Urothelium cell line (cell line): ENCODE measurements at places on chromosomes 2 and 18.

GRCh38 chr18:11506856-11507255 is 102.5 kb upstream of the SLC35G4 start:
- no peak for DNase-seq

DNA sequence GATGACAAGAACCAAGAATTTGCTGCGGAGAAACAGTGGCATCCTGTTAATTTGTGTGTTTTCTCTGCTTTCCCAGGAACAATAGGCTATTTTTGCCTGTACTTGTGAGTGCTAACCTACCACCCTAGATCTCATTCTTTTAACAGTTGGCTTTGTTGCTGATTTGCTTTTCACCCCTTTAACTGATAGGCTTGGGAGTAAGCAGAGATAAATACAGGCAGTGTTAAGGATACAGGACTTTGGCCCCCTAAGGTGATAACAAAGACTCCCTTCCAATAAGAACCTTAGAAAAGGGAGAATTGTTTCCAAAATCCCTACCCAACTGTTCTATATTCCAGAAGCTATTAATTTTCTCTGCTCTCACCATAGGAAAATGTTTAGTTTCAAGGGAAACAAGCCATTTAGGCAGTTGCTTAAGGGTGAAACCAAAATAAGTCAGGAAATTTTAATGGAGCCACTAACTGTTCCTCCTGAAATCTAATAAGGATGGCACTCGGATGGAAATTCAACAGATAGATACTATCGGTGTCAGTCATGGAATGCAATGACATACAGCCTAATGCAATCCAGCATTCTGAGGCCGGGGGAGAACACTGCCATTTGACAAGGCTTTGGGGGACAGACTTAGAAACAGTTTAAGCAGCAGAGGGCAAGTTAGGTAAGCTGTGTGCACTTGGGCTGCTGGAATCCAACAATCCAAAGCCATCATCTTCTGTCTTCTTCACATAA is 238.8 kb downstream of the RNF152 start:
- DNase-seq = no peak

GRCh38 chr18:24785019-24785418 is 324.6 kb downstream of the HRH4 start:
- DNase-seq = no peak

- no peak for DNase-seq
These were observed 32.5 kb downstream of the KCTD1 start for GRCh38 chr18:26515643-26516487.

DNA sequence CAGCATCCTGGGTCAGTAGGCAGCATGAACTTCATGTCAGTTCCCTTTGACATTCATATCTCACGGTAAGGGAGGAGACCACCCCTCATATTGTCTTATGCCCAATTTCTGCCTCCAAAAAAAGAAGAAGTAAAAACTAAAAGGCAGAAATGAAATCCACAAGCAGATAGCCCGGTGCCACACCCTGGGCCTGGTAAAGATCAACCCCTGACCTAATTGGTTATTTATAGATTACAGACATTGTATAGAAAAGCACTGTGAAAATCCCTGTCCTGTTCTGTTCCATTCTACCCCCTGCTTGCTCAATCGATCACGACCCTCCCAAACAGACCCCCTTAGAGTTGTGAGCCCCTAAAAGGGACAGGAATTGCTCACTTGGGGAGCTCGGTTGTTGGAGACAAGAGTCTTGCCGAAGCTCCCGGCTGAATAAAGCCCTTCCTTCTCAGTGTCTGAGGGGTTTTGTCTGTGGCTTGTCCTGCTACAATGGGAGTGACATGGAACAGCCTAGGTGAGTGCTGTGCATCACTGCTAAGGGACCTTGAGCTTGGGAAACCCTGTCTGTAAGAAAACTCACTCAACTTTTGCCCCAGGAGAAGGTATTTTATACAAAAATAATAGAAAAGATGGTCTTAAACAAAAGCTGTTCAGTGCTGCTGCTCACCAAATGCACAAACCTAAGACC is 11.1 kb downstream of the NDUFV2 start:
- DNase-seq = no peak

DNA sequence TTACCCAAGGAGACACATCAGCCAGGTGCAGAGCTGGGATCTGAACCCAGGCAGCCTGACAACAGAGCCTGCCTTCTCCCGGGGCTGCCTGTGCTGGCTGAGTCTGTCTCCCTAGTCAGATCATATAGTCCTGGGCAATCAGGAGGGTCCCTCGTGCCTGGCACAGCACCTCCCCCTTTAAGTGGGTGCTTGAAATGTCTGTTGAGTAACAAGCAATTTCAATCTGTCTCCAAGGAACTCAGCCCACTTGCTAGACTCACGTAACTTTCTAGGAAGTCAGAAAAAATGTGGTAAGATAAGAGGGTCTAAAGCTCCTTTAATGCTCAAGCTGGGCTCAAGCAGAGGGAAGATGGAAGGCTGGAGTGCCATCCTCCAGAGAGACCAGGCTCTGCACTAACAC is 51.9 kb downstream of the REEP1 start:
- no peak for DNase-seq

- no peak for DNase-seq
These were observed 43.3 kb downstream of the LRRFIP1 start for GRCh38 chr2:237670641-237671040.

GRCh38 chr2:196170213-196170605 is 1.2 kb downstream of the STK17B start:
- DNase-seq = peak; percentile 29

GRCh38 chr2:64823794-64824193 is 165.4 kb upstream of the SLC1A4 start:
- no peak for DNase-seq

GRCh38 chr2:113905886-113906285 is 16.0 kb downstream of the ACTR3 start:
- no peak for DNase-seq

DNA sequence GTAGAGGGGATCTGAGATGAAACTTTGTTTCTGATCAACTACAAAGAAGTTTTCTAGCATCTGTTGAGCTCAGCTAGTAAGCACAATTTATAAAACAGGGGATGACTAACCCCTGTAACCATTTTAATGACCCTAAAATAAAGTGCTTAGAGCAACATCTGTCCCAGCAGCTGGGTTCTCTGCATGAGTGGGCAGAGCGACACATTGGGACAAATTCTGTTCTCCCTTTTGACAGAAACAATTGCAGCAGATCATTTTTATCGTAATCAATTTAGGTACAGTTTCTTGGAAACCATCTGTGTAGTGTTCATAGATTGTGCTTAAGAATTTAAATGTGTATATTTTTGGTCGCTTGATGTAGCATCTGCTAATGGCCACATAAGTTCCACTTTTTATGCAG is 678.0 kb downstream of the RNF144A start:
- DNase-seq = no peak

DNA sequence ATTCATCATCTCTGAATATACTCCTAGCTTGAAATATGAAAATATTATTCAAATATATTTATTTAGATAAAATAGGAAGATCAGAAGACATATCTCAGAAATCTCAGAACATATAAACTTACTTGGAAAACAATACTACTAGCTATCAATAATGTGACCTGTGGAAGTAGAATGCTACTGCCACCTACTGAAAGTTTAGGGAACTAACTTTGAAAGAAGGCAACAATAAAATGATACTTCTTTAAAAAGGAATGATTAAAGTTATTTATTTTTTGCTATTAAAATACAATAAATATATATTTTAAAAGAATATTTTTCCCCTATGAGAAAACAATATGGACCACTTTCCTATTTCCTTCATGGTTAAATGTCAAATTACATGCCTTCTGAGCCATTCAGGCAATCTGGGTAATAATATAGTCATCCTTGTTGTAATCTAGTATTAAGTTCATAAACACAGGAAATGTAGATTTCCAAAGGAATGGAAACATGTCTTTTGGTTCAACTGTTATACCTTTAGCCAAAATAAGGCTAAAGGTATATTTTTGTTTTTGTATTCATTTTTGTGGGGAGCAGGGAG is 26.0 kb downstream of the ACADL start:
- peak; percentile 11 for DNase-seq

GRCh38 chr18:60092073-60092472 is 192.3 kb downstream of the PMAIP1 start:
- DNase-seq = no peak

DNA sequence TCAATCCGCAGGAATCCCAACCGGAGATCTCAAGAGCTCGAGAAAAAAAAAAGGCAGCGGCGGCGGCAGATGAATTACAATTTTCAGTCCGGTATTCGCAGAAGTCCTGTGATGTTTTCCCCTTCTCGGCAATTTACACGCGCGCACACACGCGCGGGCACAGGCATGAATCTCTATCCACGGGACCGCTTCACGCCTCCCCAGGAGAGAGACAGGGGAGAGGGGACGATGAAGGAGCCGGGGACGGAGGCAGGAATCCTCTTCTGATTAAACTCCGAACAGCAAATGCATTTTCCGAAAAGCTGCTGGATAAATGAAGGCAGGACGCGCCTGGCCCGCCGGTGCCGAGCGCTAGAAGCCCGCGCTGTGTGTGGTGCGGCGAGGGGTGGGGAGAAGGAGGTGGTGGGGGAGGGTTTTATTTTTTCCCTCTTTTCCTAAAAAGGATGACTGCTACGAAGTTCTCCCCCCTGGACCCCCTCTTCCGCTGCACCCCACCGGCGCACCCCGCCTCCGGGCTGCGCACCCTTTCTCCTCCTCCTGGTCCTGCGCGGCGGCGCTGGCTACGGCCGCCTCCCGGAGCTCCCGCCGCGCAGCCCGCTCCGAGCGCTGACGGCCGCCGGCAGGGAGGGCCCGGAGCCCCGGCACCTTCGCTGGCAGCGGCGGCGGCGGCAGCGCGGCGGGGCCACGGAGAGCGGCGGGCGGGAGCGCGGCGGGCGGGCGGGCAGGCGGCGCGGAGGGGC is at the start of gene BCL2:
TSS of gene BCL2 (minus strand) at position 387 of the 740 bp plus-strand sequence.
- peak; percentile 32 for DNase-seq
